Esophagus squamous epithelium (tissue), 5 donors: ENCODE measurements at places on chromosomes 4 and X. TPM values are rescaled to one million over a fixed set of nuclear protein-coding genes. Genes with fewer than 3 reads are reported as not detected.

F9 gene
- not detected for total RNA-seq

GIMD1 gene
- total RNA-seq = not detected

RNF175 gene
- total RNA-seq = not detected

GRCh38 chr4:140710908-140711622 is 45.1 kb downstream of the TBC1D9 start:
- no peak for DNase-seq

- no peak for DNase-seq
Observed at GRCh38 chr4:156971676-156972378, at the start of gene PDGFC. PDGFC (minus strand) TSS chr4:156971799; CDS start chr4:156970903, 896 bp downstream.

DNA sequence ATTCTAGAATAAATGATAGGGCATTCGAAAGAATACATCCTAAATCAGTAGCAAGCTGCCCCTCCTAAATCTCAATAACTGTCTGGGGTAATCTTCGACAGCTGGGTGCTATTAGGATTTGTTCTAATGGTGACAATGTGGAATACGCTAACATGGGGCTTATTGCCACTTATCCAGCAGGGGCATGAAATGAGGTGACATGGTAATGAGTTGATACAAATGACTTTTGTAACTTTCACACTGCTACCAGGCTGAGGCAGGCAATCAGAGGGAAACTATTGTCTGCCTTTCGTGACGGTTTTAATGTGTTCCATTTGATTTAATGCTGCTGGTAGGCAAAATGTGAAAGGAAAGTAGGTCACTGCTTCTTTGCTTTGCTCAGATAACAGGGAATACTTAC is 1047.4 kb upstream of the PABPC4L start:
- no peak for DNase-seq

DNA sequence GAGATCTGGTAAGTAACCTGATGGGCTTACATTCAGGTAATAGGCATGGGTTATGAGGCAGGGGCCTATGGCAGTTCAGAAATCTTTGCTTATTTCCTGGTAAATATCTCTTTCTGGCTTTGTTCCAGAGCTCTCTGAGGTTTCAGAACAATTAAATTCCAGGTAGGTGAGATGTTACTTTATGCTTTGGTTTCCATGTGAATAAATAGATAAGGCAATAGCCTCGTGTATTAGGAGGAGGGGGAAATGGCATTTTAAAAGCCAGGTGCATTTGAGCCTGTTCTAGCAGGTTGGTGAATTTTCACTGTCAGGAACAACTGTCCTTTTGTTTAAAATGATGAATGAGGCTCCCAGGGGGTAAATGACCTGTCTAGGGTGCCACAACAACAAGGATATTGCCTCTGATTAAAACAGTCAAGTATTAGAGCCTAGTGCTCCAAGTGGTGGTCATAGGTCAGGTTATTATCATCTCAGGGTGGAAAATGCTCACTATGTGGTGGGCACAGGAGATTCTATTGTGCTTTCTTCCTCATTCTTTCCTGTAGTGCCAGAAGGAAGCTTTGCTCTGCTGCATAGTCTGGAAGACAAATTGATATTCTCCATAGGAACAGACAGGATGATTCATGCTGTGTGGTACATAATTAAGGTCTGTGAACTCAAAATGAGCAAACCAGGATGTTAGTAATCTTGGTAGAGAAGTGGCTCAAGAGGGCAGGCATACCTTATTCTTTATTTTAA is 296.2 kb downstream of the INPP4B start:
- DNase-seq = no peak

DNA sequence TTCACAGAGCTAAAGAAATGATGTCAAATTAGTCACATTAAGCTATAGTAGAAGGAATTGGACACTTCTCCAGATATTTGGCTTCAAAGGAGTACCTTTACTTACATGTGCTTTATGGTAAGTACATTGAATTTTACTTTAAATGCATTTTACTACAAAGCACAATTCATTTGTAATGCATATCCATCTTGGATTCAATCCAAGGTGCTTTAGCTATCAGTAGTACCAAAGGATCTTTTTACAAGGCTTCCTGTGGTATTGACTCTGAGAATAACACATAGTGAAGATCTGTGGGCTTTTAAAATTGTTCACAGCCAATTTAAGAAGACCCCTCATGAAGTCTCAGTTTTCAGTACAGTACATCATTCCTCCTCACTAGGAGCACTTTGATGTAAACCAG is 13.2 kb downstream of the THAP6 start:
- DNase-seq = no peak

GRCh38 chr4:121712001-121712651 is 15.3 kb upstream of the ANXA5 start:
- DNase-seq = no peak

DNA sequence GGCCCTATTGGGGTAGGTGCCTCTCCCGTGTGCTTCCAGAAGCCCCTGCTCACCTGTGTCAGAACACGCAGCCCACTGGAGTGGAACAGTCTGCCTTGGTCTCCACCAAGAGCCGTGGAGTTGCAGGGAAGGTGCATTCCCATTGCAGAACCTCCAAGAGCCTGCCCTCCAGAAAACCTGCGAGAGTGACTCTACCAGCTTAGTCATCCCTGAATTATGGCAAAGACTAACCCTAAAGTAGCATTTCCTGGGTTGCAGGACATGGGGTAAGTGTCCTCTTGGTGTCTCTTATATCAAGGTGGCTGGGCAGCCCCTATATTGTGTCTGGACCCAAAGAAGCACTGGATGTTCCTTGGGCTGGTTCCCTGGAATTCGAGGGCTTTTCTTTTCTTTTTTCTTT is 224.6 kb downstream of the BCOR start:
- DNase-seq = no peak

DNA sequence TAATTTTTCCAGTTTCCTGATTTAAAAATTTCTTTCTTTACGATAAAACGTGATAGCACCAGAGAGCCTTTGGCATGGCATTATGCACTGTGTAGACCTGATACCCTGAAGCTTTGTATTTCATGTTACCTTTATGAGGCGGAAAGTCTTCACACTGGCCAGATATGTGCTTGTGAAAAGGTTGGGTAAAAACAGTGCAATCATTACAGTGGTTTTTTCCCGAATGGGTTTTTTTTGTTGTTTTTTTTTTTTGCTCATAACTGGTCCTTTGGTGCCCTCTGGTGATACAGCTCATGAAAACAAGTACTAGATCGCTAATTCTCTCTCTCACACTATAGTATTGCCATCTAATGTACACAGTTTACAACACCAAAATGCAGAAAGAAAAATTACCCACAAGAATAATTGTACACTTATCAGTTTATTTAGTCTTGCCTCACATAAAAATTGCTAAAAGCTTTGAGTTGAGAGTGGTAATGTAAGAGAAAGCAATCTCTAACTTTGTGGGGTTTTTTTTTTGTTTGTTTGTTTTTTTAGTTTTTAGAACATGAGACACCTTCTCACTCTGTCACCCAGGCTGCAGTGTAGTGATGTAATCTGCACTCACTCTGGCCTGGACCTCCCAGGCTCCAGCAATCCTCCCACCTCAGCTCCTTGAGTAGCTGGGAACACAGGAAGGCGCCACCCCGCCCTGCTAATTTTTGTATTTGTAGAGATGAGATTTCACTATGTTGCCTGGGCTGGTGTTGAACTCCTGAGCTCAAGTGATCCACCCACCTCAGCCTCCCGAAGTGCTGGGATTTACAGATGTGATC is 21.3 kb downstream of the SPCS3 start:
- DNase-seq = no peak

DNA sequence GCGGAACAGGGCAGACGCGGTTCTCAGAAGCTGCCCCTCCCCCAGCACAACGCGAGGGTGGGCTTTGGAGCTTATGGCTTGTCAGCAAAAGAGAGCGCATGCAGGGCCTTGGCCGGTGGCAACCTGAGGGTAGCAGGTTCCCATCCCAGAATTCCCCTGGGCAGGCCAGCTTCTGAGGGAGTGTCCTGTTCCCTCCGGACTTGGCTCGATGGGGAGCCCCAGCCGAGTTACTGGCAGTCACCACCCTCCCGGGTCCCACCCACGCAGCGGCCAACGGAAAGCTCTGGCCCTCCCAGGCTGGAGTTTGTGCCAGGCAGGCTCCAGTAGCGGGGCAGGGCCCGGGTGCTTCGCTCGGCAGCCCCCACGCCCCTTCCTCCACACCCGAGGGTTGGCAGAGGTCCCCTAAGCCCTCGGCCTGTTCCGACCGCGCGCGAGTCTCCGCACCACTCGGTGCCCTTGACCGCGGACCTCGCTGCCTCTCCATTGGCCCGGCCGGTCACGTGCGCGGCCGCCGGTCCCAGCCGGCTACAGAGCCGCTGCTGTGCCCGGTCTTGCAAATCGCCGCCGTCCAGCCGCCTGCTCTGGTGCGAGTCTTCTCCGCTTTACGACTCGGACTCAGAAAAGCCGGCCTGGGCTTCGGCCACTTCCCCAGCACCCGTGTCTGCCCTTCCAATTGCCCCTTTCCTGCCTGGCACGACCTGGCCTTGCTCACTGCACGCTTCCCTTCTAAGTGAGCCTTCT is 20.9 kb upstream of the MTM1 start:
- DNase-seq = peak; percentile 7

DNA sequence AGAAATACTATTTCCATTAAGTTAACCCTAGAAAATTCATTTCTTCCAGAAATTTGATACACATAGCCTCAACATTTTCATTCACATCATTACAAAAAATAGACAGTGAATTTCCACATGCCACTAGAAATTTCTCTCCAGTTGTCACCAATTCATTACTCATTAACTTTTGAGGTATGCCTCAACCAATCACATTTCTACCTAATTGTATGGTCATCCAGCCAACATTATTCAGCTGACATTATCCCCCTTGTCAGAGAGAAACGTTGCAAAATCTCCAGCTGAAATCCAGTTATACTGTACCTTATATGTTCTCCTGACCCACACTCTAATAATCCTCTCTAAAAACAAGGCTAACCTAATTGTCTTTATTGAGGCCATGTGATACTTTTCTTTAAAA is 24.8 kb downstream of the FRYL start:
- DNase-seq = no peak

DNA sequence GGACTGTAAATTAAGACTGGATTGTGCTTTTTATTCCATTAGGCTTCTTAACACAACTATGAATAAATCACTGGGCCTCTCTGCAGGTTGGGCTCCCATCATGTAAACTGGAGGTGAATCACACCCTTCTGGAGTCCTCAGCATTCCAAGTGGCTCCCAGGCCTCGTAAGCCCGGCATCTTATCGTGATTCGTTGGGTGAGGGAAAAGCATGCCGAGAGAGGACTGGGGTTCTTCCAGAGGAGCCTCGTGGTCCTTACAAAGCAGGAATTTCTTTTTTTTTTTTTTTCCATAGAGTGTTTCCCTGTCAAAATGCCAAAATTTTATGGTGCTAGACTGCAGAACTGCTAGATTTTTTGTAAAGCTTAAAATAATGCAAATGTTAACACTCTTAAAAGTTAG is 20.0 kb downstream of the CLDN22 start:
- no peak for DNase-seq

DNA sequence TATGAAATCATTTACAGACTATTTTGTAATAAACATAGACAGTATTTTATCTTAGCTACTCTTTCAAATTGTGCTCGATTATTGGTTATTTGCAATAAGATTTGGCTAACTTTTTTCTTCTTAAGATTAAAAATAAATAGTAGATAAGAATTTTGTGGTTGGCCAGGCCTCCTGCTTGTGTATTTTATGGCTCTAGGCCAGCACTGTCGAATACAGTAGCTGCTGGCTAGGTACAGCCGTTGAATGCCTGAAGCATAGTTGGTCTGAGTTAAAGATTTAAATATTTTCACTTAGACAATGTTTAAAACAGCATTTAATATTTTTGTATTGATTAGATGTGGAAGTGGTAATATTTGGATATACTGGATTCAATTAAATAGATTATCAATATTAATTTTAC is 481.0 kb downstream of the SPRY1 start:
- no peak for DNase-seq
